ENCODE measurements at places on chromosomes 4 and X. TPM values are rescaled to one million over a fixed set of nuclear protein-coding genes. Genes with fewer than 3 reads are reported as not detected.

DNA sequence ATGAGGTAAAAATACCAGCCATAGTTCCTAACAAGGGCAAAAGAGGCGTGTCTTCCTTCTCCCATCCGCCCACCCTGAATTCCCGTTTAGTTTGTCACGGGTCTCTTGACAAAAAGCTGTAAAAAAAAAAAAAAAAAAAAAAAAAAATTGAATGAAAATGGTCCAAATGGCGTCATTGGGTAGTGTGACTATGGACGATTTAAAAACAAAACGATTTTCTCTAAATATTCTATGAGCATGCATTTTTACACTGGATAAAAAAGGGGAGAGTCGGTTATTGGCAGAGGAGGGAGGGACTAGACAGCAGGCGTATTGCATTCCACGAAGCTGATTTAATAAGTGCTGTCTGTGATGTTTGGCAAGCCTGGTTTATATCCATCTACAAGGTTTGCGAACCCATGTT lies at the start of gene FAM133A:
Gene FAM133A, plus strand, starts transcription at position 338 of the 403 bp plus-strand sequence. CDS start 35,214 bp downstream, outside the sequence.
- no peak for DNase-seq

CAPN6 gene
- total RNA-seq: not detected

GRCh38 chr4:148632476-148632875 lies 190.3 kb upstream of the NR3C2 start:
- no peak for DNase-seq

SOWAHB gene
- 28.0 TPM for total RNA-seq

NXF2B gene
- not detected for total RNA-seq

Measured in Peyer's patch (tissue), 4 donors.